ENCODE measurements at places on chromosomes 12 and 14.

DNA sequence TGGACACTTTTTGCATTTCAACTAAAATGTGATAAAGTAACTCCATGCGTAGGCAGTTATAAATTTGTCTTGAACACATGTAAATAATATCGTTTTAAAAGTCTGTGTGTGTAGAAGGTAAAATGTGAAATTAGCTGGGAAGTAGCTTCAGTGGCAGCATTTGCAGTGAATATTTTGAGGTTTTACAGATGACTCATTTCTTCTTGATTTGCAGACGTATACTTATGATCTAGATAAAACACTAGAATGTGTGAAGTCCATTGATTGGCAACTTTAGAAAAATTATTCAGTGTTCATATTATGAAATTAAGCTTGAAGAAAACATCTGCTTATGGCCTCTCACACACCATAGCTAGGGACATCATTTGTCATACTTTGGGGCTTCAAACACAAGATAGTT is 788.6 kb upstream of the NOVA1 start:
- DNase-seq, result no peak

GRCh38 chr12:6310771-6311610 is 509 bp downstream of the PLEKHG6 start:
- DNase-seq, result no peak

GRCh38 chr14:65834812-65835211 is 422.3 kb downstream of the FUT8 start:
- DNase-seq, result no peak

GRCh38 chr12:27179400-27180214 is 64.5 kb upstream of the STK38L start:
- DNase-seq, result peak; percentile 93

DNA sequence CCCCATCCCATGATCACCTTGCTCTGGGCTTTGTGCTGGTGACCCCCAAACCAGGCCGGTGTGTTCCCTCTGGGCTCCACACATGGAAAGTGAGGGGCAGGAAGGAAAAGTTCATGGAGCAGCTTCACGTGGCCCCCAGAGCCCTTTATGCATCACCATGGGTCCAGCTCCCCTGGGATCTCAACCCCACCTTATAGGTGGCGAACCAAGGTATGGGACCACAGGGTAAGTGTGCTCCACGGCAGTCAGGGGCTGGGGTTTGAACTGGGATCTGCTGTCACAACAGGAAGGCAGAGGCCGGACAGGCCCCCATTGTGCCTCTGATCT is 7.4 kb upstream of the BEGAIN start:
- no peak for DNase-seq

- no peak for DNase-seq
These were observed 4.1 kb upstream of the KIF26A start for GRCh38 chr14:104134061-104134965.

GRCh38 chr14:100586153-100586402 is 1.1 kb downstream of the BEGAIN start:
- DNase-seq, result no peak

DNA sequence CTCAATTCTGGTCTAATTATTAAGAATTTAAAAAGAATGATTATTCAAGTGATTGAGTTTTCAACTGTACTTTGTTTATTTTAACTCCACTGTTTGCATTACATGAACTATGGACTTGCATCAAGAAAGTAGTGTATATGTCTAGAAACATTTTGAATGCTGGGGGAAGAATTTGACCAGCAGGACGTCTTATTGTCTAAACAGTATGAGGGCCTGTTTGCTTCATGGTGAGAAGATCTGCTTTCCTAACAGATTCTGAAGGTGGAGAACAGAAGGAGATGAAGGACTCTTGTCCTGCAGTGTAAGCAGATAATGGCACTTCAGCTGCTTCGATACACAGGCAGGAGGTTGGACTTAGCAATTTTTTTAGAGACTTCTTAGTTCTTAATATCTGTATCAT is 176.0 kb downstream of the DACT1 start:
- no peak for DNase-seq

DNA sequence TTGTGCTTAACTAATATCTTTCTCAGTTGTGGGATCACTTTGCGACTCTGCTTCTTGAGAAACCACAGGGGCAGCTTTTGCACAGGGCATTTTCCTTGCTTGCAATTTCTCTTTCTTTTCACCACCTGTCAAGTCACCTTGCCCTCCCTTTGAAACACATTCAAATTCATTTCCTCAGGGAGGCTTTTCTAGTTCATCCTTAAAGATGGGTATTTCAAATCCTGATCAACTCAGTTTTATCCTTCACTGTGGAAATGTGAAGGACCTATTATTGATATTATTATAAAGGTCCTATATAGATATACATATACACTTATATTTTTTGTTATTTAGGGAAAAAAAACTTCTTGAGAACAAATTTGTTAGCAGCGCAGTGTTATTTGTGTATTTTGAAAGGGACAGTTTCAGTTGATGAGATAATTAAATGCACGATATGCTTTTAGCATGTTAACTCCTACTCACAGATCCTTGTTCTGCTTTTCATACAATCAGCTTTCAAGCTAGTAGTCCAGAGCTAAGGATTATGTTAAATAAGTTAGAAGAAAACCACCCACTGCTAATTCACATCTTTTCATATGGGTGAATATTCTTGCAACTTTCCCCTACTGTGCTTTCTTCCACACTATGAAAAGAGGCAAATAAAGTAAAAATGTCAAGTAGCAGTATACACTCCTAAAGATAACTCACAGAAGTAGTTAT is 501.4 kb upstream of the RGS6 start:
- no peak for DNase-seq

- DNase-seq, result no peak
These were observed 173.8 kb downstream of the C12orf75 start for GRCh38 chr12:105504286-105504685.

- no peak for DNase-seq
These were observed 135.1 kb downstream of the SLC41A2 start for GRCh38 chr12:104822941-104823340.

DNA sequence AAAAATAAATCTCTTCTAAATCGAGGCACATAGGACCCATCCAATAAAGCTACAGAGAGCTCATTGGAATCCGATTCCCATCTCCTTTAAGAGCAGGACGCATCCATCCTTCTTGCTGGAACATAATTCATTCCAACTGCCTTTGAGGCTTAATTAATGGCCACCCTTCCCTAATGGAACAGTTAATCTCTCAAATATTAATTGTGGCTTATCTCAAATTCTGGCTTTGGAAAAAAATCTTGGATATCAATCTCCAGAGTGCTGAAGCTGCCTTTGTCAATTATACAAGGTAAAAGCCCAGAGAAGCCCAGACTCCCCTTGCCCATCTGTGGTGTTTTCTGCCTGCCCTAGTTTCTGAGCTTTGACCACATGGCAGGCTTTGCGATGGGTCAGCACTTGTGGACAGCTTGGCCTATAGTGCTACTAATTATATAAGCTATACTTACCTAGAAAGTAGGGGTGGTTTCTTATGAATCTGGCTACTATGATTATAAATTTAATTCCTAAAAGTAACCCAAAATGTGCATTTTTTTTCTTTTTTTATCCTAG is 246.3 kb downstream of the NUAK1 start:
- no peak for DNase-seq

- DNase-seq, result peak; percentile 8
These were observed 501.1 kb downstream of the NAV3 start for GRCh38 chr12:78331753-78332152.

GRCh38 chr12:51846911-51847642 is 1.4 kb downstream of the FIGNL2 start:
- peak; percentile 46 for DNase-seq

GRCh38 chr12:105206686-105207374 is 29.1 kb downstream of the APPL2 start:
- DNase-seq, result peak; percentile 35

DNA sequence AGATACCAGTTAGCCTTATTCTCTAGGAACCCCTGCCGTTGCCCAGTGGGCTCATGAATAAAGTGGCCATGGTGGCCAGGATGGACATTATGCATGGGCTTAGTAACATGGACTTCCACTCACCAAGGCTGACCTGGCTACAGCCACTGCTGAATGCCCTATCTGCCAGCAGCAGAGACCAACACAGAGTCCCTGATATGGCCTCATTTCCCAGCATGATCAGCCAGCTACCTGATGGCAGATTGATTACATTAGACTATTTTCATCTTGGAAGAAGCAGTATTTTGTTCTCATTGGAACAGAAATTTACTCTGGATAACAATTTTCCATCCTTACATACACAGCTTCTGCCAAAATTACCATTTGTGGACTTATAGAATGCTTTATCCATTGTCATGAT is 16.2 kb upstream of the LPCAT3 start:
- DNase-seq, result no peak

GRCh38 chr12:51442324-51442723 is 17.7 kb downstream of the SLC4A8 start:
- peak; percentile 84 for DNase-seq

DNA sequence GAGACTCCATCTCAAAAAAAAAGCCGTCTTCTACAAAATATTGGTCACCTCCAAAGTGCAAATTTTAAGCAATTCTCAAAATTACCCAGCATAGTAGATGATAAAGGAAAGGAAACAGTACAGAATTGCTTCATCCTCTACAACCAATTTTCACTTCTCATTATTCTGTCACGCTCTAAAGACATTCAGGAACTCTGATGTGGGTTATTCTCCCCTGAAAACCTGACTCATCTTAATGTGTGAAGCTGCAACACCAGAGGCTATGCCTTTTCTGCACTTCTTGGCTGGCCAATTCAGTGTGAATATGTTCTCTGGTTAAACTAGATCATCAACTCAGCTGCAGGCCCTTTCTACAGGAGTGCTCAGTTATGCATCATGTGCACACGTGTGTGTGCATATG is 11.0 kb downstream of the PTGER2 start:
- peak; percentile 74 for DNase-seq

DNA sequence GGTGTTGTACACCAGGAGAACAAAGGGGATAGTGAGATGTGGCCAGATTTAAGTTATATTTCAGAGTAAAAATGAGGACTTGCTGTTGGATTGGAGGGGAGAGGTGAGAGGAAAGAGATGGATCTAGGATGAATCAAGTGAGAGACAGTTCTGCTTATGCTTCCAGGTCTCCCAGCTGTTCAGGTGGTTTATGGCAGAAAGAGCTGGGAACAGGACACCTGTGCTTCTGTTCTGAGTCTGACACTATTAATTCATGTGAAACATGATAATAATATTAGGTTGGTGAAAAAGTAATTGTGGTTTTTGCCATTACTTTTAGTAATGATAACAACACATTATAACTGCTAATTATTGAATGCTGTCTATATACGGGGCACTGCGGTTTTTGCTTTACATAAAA is 55.7 kb downstream of the SLC15A5 start:
- DNase-seq, result no peak

DNA sequence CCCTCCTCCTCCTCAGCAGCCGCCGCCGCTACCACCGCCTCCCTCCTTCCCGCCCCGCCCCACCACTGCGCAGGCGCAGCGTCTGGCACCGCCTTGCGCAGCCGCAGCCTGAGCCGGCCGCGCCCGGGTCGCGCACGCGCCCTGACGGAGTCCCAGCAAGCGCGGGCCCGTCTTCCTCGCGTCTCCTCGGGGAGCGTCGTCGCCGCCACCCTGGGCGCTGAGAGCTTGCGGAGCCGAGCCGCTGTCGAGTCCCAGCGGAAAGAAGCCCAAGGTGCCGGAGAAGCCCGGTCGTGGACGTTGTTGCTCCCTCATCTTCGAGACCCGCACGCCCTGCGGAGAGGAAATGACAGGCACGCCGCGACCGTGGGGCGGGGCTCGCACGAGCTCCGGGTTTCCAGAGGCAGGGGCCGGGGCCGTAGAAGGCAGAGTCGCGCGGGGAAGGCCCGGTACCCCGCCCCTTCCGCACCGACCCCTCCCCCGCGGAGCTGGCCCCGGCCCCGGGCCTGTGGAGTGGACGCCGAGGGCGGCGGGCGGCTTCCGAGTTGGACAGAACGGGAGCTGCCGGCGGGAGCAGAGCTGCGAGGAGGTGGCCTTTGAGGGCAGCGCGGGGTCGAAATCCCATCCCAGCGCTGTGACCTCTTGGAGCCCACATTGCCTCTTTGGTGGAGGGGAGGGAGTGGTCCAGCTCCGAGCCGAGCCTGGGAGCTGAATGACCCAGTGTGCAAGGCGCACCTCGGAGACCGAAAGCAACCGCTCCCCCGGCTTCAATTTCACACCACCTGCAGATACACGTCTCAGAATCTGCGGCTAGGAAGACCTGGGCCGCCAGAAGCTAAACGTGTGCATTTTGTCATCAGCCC is 469 bp upstream of the RAB35 start:
- DNase-seq, result peak; percentile 96

DNA sequence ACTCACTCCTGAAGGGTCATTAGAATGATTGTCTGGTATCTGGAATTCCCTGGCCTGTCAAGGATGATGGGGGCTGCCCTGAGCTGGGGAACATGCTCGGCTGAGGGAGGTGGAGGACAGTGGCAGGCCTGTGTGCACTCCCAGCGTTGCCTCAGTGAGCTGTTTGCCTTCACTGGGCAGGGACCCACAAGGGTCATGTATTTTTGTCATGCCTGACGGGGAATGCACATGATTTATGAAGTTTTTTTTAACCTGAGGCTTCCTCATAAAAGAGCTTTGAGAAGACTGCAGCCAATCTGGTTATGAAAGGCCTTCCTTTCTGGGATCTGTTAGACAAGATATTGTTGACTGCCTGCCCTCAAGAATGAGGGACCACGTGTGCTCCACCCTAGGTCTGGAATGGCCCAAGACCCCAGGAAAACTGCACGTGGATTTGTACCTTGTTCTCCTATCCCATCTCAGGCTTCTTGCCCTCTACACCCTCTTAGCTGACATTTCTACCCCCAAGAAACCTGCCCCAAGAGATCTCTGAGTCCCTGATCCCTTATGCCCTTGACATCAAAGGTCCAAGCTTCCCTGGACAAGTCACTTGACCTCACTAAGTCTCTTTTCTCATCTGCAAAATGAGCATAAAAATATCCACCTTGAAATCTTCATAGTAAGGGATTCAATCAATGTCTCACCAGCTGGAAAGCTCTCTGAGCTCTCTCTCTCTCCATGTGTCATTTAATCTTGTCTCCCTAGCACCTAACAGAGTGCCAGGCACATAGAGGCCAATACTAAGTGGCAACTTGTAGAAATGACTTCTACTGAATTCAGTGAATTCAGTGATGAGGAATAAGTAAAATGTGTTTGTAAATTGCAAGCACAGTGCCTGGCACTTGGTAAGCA is 24.5 kb upstream of the COL2A1 start:
- no peak for DNase-seq

Data from GM23248 (cell line).